ENCODE measurements at places on chromosomes 16 and 17.

DNA sequence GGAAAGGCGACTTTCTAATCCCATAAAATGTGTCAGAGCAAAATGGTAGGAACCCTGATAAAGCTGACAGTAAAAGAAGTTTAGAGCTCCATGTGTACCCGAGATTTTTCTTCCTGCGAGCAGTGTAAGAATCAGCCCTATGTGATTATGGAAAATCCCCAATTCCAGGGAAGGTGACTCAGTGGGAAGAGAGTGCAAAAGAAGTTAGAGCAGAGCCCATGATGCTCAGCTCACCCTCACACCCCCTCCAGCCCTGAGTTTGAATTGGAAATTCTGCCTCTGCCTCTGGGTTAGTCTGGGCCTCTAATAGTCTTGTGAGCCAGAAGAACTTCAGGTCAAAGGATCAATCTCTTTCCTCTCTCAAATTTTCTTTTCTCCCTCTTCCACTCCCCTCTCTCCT, 12.5 kb downstream of the C17orf78 start:
- DNase-seq: no peak

- no peak for DNase-seq
These were observed 37.2 kb downstream of the TXNDC11 start for GRCh38 chr16:11705311-11706025.

- no peak for DNase-seq
These were observed 3.8 kb downstream of the CMIP start for GRCh38 chr16:81448154-81449131.

- DNase-seq: no peak
These were observed 195.2 kb downstream of the RGS9 start for GRCh38 chr17:65332375-65332774.

DNA sequence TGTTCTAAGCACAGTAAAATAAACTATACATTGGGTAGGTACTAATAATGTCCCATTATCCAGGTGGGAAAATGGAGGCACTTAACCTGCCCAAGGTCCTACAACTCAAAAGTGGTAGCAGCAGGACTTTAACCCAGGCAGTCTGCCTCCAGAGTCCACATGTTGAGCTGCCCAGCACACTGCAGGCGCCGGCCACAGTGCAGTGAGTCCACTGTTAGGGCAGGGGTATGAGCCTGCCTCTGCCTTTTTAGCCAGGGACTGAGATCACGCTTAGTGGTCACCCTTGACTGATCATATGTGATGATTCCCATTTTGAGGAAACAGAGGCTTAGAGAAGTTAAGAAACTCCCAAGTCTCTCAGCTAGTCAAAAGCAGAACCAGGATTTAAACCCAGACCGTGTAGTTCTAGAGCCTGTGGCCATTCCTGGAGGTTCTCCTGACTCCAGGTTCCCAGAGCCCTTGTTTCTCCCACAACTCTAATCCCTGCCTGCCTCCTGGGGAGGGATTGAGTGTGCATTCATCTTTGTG, 8.4 kb downstream of the CES1 start:
- DNase-seq: no peak

- peak; percentile 88 for DNase-seq
These were observed 432.7 kb upstream of the ASIC2 start for GRCh38 chr17:33725675-33726271.

DNA sequence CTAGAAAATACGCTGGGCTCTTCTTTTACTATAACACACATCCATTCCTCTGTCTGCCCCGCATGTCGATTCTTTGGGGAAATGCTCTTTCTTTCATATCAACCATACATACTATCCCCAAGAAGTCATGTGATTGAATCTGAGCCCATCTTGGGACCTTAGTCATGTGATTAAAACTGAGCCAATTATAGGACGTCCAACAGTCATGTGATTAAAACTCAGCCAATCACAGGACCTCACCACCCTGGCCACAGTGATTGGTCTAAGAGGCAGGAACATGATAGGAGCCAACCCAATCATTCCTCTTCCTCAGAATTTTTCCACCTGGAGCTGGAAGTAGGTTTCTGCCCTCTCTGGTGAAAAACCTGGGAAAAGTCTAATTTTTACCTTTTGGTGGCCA, 78.8 kb downstream of the TMEM114 start:
- DNase-seq: no peak

DNA sequence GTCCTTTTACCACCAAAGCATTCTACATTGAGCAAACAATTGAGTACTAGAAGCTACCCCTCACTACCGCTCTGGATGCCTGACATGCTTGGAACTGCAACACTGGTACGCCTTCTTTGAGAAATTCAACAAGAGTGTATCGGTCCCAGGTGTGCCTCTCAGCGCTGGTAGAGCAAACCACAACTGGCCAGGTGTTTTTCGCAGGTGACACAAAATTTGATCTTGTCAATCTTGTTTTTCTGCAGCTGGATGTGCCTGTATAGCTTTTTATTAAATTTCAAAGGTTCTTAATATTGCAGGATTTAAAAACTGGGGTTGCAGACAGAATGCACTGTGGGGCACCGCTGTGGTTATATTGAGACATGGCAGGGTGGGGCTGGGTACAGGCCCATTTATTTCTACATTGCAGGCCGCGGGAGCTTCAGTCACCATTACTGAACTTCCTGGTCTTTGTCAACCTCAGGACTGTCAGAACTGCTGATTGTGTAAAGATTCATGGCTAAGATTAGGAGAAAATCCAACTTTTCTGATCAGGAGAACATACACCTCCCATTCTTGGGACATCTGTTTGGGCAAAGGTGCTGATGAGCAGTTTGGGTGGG, 4.5 kb upstream of the SNX20 start:
- DNase-seq: no peak

DNA sequence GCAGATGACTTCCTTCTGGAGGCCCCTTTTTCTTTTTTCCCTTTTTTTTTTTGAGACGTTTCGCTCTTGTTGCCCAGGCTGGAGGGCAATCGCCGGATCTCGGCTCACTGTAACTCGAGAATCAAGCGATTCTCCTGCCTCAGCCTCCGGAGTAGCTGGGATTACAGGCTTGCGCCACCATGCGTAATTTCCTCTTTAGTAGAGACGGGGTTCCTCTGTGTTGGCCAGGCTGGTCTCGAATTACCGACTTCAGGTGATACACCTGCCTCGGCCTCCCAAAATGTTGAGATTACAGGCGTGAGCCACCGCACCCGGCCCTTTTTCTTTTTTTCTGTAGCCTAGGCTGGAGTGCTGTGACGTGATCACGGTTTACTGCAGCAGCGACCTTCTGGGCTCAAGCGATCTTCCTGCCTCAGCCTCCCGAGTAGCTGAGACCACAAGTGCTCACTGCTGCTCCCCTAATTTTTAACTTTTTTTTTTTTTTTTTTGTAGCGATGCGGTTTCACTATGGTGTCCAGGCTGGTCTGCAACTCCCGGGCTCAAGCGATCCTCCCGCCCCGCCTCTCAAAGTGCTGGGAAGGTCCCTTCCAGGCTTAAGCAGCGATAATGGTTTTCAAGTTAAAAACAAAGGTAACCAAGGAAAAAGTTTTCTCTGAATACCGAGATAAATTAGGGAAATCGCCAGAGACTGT, 956 bp upstream of the IST1 start:
- peak; percentile 39 for DNase-seq

- DNase-seq: no peak
These were observed 12.0 kb downstream of the PRR11 start for GRCh38 chr17:59167571-59168001.

DNA sequence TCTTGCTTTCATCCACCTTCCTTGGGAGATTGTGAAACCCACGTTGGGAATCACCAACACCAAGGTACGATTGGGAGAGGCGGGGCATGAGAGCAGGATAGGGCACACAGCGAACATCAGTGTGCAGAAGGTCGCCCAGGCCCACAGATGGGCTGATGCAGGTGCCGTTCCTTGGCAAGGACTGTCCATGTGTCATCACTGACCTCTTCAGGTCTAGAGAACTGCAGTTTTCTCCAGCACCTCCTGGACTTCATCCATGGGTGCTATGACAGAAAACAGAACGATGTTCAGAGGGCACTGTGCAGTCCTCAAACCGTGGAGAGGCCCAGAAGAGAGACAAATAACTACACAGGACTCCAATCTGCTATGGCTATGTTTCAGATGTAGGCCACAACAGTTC, 23.9 kb upstream of the TAT start:
- no peak for DNase-seq

GRCh38 chr16:50351116-50351515, 17.7 kb downstream of the BRD7 start:
- no peak for DNase-seq

DNA sequence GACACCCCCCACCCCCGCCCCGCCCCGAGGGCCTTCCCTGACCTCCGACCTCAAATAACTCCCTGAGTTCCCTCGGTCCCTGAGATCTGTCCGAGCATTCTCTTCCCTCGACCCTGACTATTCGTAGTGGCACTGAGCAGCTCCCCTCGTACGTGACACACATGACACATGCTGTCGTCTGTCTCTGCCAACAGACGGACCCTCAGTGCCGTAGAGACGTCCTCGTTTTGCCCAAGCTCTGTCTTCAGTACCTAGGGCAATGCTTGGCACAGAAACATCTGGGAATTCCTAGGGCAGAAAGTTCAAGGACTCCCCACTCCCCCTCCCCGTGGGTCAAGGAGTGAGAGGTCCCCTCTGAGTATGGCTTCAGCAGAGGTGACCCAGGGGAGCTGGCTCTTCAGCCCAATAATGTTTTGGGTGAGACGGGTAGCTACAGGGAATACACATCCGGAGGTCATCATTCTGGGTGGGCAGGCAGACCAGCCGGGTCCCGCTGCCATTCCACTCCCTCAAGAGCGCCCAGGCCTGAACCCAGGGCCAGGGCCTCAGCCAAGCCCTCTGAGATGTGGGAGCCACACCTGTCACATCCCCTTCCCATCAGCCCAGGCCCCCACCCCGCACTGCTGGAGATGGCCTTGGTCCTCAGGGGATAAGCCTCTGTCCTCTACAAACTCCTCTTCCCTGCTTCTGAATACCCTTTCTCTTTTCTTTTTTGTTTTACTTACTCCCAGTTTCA, 671 bp upstream of the FADS6 start:
- DNase-seq: no peak

DNA sequence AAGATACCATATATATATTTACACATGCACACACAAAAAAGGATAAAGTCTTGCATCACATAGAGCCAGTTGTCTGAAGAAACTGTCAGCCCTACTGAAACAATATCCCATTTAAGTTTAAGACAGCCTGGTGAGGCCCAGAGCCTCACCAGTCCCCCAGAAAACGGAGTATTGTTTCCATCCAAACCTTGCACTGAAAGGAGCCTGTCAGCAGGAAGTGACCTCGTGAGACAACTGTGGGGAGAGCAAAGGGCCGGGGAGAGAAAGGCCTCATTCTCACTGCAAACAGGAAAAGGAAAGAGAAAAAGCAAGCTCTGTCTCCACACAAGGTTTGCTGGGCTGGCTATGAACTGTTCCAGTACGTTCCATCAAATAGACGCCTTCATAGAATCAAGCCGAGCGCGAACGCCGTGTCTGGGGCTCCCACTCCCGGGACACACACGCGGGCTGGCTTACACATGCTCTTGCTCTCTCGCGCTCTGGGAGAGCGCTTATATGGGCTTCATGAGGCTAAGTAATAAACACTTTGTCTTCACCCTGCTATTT, 44.4 kb upstream of the ZFHX3 start:
- no peak for DNase-seq

DNA sequence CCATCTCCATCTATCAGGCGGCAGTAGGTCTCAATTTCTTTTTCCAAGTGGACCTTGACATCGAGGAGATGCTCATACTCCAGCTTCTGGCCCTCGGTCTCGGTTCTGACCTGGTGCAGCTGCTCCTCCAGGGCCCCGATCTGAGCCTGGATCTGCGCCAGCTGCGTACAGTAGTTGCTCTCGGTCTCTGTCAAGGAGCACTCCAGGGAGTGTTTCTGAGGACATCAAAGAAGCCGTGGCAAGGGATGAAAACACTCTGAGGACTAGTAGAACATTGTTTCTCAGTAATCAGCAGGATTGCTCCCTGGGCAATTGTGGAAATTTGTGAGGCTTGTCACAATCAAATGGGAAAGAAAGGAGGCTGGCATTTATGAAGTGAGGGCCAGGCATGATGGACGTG, 5.9 kb downstream of the KRT28 start:
- DNase-seq: no peak

DNA sequence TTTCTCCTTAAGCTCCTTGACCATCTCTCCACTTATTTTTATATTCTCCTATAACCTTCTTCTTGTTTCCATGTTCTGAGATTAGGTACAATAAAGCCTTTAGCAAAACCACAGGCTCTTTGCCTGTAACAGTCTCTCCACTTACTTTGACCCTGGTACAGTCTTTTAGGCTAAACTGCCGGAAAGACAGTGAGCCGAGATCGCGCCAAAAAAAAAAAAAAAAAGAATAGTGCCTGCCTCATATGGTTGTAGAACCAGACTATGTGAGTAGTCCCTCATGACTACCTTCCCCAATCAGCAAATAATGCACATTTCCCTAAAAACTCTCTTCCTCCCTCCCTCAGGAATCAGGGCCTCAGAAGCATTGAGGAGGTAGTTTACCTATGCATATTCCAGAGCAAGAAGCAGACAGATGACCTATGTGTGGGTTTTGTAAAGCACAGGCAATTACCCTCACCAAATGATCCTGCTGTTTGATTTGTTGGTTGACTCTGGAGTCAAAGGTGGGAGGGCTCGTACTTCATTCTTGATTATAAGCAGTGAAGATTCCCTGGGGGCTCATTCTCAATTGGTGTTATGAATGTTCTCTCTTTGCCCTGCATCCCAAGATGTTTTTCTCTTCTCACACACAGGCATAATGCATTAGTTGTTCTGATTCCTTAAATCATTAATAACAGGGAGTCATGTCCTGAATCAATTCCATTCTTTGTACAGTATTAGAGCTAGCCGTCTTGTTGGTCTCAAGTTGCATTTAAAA, 8.9 kb upstream of the NME1 start:
- no peak for DNase-seq

DNA sequence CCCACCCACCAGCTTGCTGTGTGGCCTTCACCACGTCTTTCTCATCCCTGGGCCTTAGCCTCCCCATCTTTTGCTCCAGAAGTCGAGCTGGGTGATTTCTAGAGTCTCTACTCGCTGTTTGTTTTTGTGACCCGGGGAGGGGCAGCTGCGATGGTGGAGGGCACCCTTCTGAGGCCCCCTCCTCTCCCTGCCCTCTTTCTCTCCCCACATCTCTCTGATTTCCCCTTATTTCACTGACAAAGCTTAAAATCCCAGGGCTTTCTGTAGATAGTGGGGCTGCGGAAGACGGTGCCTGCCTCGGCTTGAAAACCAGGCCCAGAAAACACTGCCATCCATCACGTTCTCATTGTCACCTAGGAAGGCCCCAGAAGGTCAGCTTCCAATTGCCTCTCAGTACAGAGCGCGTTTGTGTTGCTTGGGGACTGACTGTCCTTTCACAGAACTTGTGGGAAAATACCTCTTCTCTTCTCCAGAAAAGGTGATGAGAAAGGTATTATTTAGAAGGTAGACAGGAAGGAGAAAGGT, 95.1 kb downstream of the NTN1 start:
- no peak for DNase-seq

DNA sequence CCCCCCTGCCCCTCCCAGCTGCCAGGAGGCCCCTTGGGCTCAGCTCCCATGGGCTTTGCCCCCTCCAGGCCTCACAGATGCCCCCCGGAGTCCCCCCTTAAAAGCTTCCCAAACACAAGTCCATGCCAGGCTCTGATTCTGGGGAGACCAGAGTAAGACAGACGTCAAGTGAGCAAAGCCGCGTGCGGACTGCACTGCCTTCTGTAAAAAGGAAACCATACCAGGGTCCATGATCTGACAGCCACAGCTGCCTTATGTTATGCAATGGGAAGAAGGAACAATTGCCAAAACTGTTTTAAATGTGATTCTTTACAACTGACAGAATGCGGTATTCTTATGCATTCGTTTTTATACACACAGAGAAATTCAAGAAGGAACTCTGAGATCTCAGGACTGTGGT, 17.9 kb upstream of the HEXD start:
- DNase-seq: no peak

- DNase-seq: no peak
These were observed 29.5 kb upstream of the MED9 start for GRCh38 chr17:17447264-17447663.

All from H1 (cell line).